ENCODE measurements at places on chromosomes 3 and 15. TPM values are rescaled to one million over a fixed set of nuclear protein-coding genes. Genes with fewer than 3 reads are reported as not detected.

Gene CCRL2
- 0.08 TPM for total RNA-seq

Gene SCN11A
- not detected for total RNA-seq

Gene BDH1
- 2.0 TPM for total RNA-seq

Gene NDN
- total RNA-seq, result 0.07 TPM

Gene SERINC4
- total RNA-seq, result 0.15 TPM

Gene PRTG
- 8.6 TPM for total RNA-seq

Gene IL20RB
- 0.99 TPM for total RNA-seq

Gene DPPA2
- total RNA-seq, result not detected

Gene NRROS
- total RNA-seq, result 0.04 TPM

Gene MAP6D1
- total RNA-seq, result 6.6 TPM

Gene LPP
- 13.3 TPM for total RNA-seq

Gene TEX55
- total RNA-seq, result not detected

Gene CNBP
- total RNA-seq, result 341 TPM

Gene ABI3BP
- 1.8 TPM for total RNA-seq

Gene ZNF80
- total RNA-seq, result 0.04 TPM

Gene RAB6B
- total RNA-seq, result 2.2 TPM

Gene ARGFX
- not detected for total RNA-seq

Gene STRIT1
- total RNA-seq, result not detected

Gene AADAC
- total RNA-seq, result 9.0 TPM

Gene EPHA6
- total RNA-seq, result not detected

Gene SPTSSB
- total RNA-seq, result 0.06 TPM

Gene IL17RE
- 1.6 TPM for total RNA-seq

Gene CP
- 5.9 TPM for total RNA-seq

Gene GANC
- 7.4 TPM for total RNA-seq

Gene CADM2
- total RNA-seq, result 0.27 TPM

Gene CHL1
- not detected for total RNA-seq

Gene POPDC2
- total RNA-seq, result 0.23 TPM

Gene TIMMDC1
- 74.0 TPM for total RNA-seq

Gene GP5
- 0.02 TPM for total RNA-seq

Gene CPEB1
- 3.3 TPM for total RNA-seq

Gene PPP4R2
- 28.4 TPM for total RNA-seq

Gene CRBN
- total RNA-seq, result 25.5 TPM

Gene BNC1
- total RNA-seq, result 0.98 TPM

Gene CHRFAM7A
- 8.2 TPM for total RNA-seq

Gene GADL1
- not detected for total RNA-seq

Gene P2RY13
- not detected for total RNA-seq

Gene HCLS1
- not detected for total RNA-seq

Gene DGKG
- total RNA-seq, result 5.8 TPM

Gene SLITRK3
- not detected for total RNA-seq

Gene CCR1
- total RNA-seq, result not detected

Gene ANKRD34C
- total RNA-seq, result not detected

Gene CLDN16
- 0.09 TPM for total RNA-seq

Gene GALNT15
- total RNA-seq, result 0.05 TPM

Gene OXTR
- total RNA-seq, result 8.9 TPM

Gene SLCO2A1
- 0.38 TPM for total RNA-seq

Gene CPNE9
- total RNA-seq, result not detected

Gene UBA7
- total RNA-seq, result 0.37 TPM

Gene SAMMSON
- total RNA-seq, result not detected

Gene EIF5A2
- total RNA-seq, result 14.1 TPM

Gene CNTN3
- total RNA-seq, result not detected

Gene CD96
- not detected for total RNA-seq

Gene FEZF2
- total RNA-seq, result not detected

Gene ROPN1B
- total RNA-seq, result not detected

Gene PLA2G4D
- total RNA-seq, result not detected

Gene SHC4
- 1.1 TPM for total RNA-seq

Gene CCK
- 1.7 TPM for total RNA-seq

Gene PHC3
- total RNA-seq, result 23.5 TPM

All from A549 treated with dexamethasone at 1 μM for 4 hours (cell line).